ENCODE measurements at places on chromosomes 13 and 19.

DNA sequence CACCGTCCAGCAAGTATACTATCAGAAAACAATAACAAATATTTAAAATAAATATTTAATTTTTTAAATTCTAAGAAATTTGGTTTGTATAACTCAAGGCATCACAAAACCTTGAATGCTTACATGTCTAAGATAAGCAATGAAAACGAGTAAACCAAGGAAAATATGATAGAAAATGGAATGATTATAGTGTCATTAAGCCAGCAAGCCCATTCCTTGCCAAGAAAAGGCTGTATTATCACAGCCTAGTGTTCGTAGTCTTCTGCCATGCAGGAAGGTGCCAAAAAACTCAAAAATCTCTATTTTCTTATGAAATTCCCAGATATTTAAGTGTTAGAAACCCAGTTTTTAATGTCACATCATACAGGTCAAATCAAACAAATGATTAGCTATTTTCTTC, 136.4 kb downstream of the STOML3 start:
- DNase-seq: no peak
- H3K4me1 ChIP-seq: no peaks in the 10 kb centered on the region
- no peaks in the 10 kb centered on the region for H3K27me3 ChIP-seq
- no peak overlapping the region for H3K4me3 ChIP-seq

GRCh38 chr13:79812070-79812850, 331.3 kb downstream of the NDFIP2 start:
- DNase-seq: no peak
- no peak overlapping the region for H3K4me3 ChIP-seq
- peak overlapping the region; percentile 18 for H3K27ac ChIP-seq
- no peaks in the 10 kb centered on the region for H3K36me3 ChIP-seq
- H3K27me3 ChIP-seq: no peaks in the 10 kb centered on the region

DNA sequence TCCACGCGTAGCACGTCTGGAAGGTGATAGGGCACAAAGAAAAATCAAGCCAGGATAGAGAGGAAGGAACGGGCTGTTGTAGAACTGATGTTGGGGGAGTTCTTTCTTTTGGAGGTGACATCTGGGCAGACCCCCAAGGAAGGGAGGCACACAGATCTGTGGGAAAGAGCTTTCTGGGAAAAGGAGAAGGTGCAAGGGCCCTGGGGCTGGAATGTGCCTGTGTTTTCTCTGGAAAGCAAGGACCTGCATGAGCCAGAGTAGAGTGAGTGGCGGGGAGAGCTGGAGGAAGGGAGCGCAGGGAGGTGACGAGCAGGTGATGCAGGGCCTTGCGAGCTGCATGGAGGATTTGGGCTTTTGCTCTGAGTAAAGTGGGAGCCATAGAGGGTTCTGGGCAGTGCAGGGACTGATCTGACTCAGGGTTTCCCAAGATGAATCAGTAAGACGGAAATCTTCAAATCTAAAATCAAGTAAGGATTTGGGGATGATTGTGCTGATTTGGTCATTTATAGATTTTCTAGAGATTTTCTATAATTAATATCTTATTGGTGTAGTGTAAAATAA, 30.8 kb downstream of the SMARCA4 start:
- H3K4me3 ChIP-seq: no peak overlapping the region
- DNase-seq: no peak
- H3K4me1 ChIP-seq: no peaks in the 10 kb centered on the region
- H3K27ac ChIP-seq: no peak overlapping the region

GRCh38 chr19:54418030-54418929, 3.0 kb downstream of the TTYH1 start:
- H3K4me1 ChIP-seq: peaks cover 18% of the 10 kb centered on the region
- H3K27me3 ChIP-seq: peaks cover 79% of the 10 kb centered on the region
- no peaks in the 10 kb centered on the region for H3K36me3 ChIP-seq
- DNase-seq: no peak
- no peak overlapping the region for H3K4me3 ChIP-seq
- peak overlapping the region; percentile 3 for H3K27ac ChIP-seq

GRCh38 chr13:97127842-97128241, 94.3 kb upstream of the MBNL2 start:
- peaks cover 65% of the 10 kb centered on the region for H3K4me1 ChIP-seq
- H3K4me3 ChIP-seq: no peak overlapping the region
- H3K36me3 ChIP-seq: no peaks in the 10 kb centered on the region

DNA sequence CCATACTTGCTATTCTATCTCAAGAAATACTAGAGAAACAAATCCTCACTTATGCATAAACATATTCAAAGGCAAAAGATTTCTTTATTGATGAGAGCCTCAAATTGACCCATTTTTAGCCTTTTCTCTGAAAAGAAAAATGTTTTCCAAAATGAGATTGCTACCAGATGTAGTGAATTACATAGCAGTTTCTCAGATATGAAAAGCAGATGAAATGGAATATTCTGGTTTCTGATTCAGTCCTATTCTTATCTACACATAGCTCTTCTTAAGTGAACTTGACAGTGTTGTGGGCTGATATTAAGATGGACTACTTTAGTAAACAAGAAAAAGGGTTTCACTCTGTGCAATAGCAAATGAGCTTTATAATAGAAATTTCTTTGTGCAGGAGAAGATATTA, 183.5 kb downstream of the DNAJC15 start:
- H3K27ac ChIP-seq: no peak overlapping the region
- H3K36me3 ChIP-seq: peaks cover 10% of the 10 kb centered on the region
- H3K4me1 ChIP-seq: peaks cover 32% of the 10 kb centered on the region
- no peak for DNase-seq

DNA sequence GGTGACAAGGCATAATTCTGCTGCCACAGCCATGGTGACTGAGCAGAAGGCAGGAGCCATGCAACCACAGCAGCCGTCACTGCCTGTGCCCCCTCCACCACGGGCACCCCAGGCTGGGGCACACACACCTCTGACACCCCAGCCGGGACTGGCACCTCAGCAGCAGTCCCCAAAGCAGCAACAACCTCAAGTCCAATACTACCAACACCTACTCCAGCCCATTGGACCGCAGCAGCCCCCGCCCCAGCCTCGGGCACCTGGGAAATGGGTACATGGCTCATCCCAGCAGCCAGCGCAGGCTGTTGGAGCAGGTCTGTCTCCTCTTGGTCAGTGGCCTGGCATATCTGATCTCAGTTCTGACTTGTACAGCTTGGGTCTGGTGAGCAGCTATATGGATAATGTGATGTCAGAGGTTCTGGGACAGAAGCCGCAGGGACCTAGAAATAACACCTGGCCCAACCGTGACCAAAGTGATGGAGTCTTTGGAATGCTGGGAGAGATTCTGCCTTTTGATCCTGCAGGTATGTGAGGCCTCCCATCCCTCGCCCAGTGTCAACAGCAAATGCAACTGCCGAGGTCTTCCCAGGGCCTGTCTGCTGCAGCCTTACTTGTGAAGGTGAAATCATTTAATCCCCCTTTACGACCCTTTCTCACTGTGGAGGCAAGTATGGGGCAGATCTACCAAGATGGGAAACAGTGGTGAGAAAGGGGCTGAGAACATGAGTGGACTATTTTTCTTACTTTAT, 22.9 kb upstream of the GPI start:
- H3K27ac ChIP-seq: no peak overlapping the region
- H3K36me3 ChIP-seq: peaks cover 58% of the 10 kb centered on the region
- DNase-seq: no peak
- no peaks in the 10 kb centered on the region for H3K4me1 ChIP-seq
- H3K4me3 ChIP-seq: no peak overlapping the region
- no peaks in the 10 kb centered on the region for H3K27me3 ChIP-seq

DNA sequence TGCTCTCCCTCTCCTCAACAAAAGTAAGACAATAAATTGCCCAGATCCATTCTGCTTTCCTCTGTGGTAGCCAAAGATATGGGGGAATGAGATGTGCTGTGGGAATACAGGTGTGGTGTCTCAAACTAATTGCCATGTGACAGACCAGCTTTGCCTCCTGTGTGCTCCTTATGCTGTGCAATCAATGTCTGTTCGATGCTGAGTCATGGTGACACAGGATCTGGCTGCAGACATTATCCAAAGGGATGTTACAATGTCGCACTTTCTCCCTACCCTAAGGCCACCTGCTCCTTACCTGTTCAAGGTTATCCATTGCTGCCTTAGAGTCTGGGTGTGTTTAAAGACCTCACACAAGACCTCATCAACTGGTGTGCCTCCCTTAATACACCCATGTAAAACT, 32.5 kb downstream of the FGF14 start:
- no peaks in the 10 kb centered on the region for H3K4me1 ChIP-seq
- no peaks in the 10 kb centered on the region for H3K36me3 ChIP-seq
- no peak for DNase-seq
- no peak overlapping the region for H3K27ac ChIP-seq
- peaks cover 5% of the 10 kb centered on the region for H3K27me3 ChIP-seq

GRCh38 chr13:103531278-103531677, 465.1 kb upstream of the SLC10A2 start:
- no peak overlapping the region for H3K27ac ChIP-seq
- no peaks in the 10 kb centered on the region for H3K27me3 ChIP-seq
- H3K36me3 ChIP-seq: no peaks in the 10 kb centered on the region
- no peak overlapping the region for H3K4me3 ChIP-seq

DNA sequence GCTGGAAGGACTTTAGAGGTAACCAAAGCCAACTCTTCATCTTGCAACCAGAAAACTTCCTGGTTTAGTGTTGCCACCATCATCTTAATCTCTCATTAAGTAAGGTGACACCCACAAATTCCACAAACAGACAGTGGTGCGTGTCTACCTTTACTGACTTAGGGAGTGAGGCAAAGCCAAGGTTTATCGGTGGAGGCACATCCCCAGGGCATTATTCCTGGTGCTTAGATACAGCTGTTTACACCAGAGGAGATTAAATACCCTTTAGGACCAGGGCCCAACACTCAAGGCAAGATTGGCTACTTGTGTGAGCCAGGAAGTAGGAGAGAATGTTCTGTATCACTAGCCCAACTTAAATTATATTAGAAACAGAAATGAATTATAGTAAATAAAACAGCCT, 9.5 kb downstream of the STOML3 start:
- no peak for DNase-seq
- H3K27me3 ChIP-seq: no peaks in the 10 kb centered on the region
- no peak overlapping the region for H3K27ac ChIP-seq

DNA sequence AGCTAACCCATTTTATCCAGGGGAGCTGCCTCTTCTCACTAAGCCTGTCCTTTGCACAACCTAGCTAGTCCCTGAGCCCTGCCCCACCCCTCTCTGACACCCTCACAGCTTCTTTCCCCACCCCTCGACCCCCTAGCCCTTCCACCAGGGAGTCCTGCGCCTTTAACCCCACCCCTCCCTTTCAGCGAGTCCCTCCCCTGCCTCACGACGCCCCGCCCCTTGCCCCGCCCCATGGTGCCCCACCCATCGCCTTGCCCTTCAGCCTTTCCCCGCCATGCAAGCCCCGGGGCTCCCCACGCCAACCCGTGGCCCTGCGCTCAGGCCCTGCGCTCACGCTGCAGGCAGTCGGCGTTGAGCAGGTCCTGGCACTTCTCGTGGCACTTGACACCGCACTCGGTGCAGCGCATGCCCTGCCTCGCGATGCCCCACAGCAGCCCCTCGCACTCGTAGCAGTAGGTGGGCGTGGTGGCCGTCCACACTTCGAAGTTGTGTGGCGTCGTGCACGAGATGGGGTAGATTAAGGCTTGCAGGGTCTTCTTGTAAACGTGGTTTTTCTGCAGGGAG, 40.0 kb downstream of the UNC13A start:
- DNase-seq: no peak
- no peak overlapping the region for H3K4me3 ChIP-seq
- no peak overlapping the region for H3K27ac ChIP-seq
- H3K27me3 ChIP-seq: peaks cover 6% of the 10 kb centered on the region
- H3K36me3 ChIP-seq: no peaks in the 10 kb centered on the region

- H3K4me1 ChIP-seq: peaks cover 60% of the 10 kb centered on the region
- H3K27ac ChIP-seq: peak overlapping the region; percentile 90
- no peaks in the 10 kb centered on the region for H3K27me3 ChIP-seq
- H3K36me3 ChIP-seq: peaks cover 39% of the 10 kb centered on the region
- no peak overlapping the region for H3K4me3 ChIP-seq
Observed at GRCh38 chr13:98203646-98204326, 26.7 kb upstream of the RNF113B start.

DNA sequence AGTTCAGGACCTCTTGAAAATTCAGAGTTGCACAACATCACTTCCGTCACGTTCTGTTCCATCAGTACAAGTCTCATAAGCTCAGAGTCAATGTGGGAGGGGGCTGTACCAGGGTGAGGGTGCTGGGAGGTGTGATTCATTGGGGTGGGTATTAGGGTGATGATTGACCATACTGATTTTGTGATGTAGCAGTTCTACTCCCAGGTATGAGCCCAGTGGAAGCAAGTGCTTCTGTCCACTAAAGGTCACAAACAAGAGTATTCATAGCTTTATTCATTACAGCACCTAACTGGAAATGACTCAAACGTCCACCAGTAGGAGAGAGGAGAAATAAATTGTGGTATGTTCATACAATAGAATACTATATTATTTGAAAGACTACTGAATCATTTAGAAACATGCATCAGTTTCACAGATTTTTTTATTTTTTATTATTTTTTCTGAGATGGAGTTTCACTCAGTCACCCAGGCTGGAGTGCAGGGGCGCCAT, 12.1 kb upstream of the UPF3A start:
- H3K4me1 ChIP-seq: no peaks in the 10 kb centered on the region
- H3K27ac ChIP-seq: no peak overlapping the region
- H3K27me3 ChIP-seq: no peaks in the 10 kb centered on the region
- peaks cover 62% of the 10 kb centered on the region for H3K36me3 ChIP-seq

DNA sequence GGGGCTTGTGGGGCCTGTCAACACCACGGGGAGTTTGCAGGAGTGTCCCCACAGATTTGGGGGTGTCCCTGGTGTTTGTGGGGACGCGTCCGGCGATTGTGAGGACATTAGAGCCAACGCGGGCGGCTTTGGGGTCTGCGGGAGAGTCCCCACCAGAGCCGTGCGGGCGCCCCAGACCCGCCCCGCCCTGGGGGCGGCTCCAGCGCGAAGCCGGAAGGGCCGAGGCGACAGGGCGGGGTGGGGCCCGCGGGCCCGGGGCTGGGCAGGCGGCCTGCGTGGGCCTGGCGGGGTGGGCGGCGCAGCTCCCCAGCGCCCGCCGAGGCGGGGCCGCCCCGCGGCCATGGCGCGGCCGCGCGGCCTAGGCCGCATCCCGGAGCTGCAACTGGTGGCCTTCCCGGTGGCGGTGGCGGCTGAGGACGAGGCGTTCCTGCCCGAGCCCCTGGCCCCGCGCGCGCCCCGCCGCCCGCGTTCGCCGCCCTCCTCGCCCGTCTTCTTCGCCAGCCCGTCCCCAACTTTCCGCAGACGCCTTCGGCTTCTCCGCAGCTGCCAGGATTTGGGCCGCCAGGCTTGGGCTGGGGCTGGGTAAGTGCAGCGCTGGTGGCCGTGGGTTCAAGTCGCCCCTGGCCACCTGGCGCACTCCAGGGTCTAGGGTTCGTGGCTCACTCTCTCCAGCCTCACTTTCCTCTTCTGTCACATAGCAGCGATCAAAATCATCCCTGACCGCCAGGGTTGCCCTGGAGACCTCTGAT, 10.3 kb downstream of the PDE4A start:
- H3K27ac ChIP-seq: no peak overlapping the region
- H3K36me3 ChIP-seq: no peaks in the 10 kb centered on the region
- peaks cover 82% of the 10 kb centered on the region for H3K27me3 ChIP-seq

Data from mesothelial cell of epicardium (in vitro differentiated cells).